ENCODE measurements at places on chromosomes 16 and 17.

- no peak for DNase-seq
Observed at GRCh38 chr17:69143151-69143550, 1.5 kb upstream of the ABCA6 start.

- DNase-seq: no peak
Observed at GRCh38 chr17:79459003-79459655, 151.7 kb downstream of the RBFOX3 start.

- peak; percentile 60 for DNase-seq
Observed at GRCh38 chr16:2919511-2920255, 8.0 kb downstream of the FLYWCH1 start.

DNA sequence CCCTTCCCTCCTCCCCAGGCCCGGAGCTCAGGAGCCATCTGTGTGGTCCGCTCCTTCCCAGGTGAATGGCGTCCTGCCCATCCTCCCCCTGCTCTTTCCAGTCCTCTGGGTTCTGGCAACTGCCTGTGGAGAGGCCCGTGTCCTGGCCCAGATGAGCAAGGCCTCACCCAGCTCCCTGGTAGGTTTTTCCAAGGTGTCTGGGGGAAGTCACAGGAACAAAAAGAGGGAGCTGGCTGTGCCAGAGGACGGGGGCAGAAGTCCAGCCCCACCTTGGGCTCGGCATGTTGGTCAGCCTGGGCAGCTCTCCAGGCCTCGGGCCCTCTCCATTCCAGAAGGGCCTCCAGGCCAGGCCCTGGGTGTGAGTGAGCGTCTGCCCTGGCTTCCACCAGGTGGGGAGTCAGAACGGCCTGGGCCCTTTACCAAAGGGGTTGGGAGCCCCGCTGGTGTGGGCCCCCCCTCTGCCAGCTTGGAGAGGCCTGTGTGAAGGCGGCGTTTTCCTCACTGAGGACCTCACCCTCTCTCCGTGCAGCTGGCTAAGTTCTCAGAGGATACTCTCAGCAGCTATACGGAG, 25.1 kb downstream of the CASKIN2 start:
- no peak for DNase-seq

- no peak for DNase-seq
Observed at GRCh38 chr17:27341041-27341471, 47.1 kb downstream of the WSB1 start.

DNA sequence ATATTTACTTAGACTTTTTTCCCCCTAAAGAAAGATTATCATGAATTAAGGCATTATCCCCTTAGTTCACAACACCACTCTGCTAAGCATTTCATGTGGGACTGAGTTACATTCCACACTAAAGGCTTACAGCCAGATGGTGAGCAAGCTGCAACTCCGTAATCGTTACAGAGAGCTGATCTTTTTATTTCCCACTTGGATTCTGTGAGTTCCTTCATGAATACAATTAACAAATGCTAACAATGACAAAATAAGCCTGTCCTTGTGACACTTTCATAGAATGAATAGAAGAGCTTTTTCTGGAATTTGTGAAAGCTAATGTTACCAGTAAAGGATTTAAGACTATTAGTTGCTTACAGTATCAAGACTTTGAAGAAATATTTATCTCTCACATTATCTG, 8.7 kb downstream of the OGFOD1 start:
- no peak for DNase-seq
